SW480 (cell line): ENCODE measurements at places on chromosomes 3 and 15.

DNA sequence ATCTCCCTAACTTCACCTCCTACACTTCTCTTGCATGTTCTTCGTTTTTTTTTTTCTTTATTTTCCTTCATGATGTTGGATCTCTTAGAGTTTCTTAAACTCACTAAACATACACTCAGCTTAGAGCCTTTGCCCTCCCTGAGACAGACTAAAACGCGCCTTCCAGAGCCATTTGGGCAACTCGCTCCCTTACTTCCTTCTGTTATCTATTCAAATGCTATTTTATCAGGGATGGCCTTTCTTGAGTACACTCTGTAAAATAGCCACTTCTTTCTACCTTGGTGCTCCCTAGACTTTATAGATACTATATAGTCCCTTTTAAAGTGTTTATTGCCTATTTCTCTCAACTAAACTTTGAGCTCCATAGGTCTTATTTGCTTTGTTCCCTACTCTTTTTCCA, 598.2 kb upstream of the NECTIN3 start:
- DNase-seq: no peak

GRCh38 chr3:57060089-57060821, at the start of gene SPATA12:
Gene SPATA12 (plus strand): TSS chr3:57060664. CDS start chr3:57073695, 13,031 bp downstream.
- peak; percentile 99 for DNase-seq

GRCh38 chr3:178001670-178002101, 534.5 kb upstream of the KCNMB2 start:
- DNase-seq: no peak

DNA sequence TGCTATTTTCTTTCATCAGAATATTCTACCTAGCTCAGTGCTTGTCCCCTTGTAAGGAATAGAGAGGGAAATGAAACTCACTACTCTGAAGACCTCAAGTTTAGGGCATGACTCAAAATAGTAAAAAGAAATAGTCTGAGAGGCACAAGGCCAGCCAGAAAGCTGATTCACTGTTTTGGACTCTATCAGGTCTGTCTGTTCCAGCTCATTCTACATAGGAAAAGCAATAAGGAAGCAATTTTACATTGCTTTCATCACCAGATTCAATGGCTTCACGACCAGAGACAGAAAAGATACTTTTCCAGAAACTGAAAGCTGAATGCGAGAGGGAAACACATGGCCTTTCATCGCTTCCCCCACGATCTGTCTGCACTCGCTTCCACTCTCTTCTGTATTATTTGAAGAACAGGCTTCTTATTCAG, 276.0 kb downstream of the GBE1 start:
- no peak for DNase-seq

- DNase-seq: no peak
Observed at GRCh38 chr3:12831301-12831866, 10.0 kb downstream of the RPL32 start.

DNA sequence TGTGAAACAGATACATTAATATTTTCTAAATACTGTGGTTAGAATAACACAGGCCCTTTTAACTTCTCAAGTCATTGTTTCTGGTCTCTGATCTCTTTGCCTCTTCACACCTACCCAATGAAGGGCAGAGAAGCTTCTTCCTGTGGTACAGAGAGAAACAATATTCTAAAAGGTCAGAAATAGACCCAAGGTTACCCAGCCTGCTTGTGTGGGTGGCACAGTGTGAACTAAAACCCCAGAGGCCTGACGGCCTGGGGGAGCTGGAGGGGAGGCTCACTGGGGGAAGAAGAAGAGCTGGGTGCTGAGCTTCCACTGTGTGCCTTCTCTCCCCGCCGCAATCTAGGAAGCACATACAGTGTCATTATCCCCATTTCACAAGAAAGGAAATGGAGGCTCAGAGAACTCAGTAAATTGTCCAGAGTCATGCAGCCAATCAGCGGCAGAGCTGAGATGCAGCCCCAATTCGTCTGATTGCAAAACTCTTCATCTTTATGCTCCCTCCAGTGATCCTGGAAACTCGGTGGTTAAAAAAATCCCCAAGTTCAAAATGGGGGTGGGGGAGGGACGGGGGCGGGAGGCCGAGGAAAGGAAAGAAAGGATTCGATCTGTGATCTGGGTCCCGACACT, 64.1 kb upstream of the HEG1 start:
- DNase-seq: no peak

- no peak for DNase-seq
Observed at GRCh38 chr3:129953621-129954020, 20.9 kb upstream of the TRH start.

DNA sequence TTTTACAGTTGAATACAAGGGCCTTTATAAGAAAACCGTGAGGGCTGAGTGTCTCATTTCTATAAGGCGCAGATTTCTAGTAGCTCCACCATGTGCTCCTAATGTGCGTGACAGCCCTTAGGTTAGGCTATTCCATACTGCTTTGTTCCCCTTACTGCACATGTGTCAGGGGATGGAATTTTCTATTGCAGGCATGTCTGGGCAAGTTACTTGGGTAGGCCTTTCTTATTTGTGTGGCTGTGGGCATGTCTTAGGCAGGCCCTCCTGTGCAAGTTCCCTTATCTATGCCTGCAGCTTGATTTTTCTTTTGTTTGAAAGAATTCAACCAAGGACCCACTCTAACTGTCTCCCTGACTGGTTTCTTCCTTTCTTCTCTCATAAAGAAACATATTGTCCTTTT, 434.2 kb upstream of the CNTN3 start:
- no peak for DNase-seq

GRCh38 chr3:46400000-46400734, 6.7 kb downstream of the CCR5AS start:
- no peak for DNase-seq
